ENCODE measurements at places on chromosomes 12 and 14.

DNA sequence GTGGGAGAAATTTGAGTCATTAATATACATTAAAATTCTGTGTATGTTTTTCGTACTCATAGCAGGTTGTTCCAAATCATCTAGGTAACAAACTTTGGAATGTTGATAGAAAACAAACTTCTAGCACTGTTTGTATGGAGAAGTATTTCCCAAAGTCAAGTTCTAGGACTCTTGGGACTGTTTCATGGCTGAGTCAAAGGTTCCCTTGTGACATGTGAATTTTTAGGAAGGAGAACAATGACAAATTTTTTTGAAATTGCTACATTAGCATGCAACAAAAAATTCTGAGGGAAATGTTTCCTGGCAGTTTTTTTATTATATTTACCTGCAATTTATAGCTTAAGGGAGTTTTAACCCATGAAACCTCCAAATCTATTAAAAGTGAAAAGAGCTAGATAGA lies 73.8 kb downstream of the RASSF8 start:
- no peak for DNase-seq

DNA sequence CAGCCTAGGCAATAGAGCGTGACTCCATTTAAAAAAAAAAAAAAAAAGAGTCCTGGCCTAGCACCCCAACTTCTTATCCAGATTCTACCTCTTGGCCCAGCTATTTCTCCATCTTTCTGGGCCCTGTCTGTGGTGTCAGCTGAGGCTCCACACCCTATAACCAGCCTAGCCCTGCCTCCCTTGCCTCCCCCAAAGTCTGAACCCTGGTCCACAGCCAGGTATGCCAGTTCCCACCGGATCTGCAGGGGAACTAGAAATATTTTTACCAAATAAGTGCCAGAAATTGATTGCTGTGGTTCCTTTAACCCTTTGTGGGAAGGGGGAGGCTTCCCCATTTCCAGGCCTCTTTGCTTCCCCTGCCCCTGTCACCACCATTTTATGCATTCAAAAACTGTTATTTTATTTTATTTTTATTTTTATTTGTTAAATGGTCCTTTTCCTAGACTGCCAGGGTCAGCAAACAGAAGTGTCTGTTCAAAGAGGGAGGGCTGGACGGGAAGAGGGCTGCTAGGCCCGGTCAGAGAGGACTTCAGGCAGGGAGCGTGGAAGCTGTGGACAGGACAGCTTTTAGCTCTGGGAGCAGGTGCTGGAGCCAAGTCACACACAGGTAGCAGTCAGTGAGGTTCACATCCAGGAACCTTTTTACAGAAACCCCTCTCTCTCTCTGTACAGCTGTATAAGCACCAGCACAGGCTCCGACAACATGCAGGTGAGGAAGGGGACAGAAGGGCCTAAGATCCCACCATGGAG lies 23.2 kb downstream of the TTC9 start:
- no peak for DNase-seq

DNA sequence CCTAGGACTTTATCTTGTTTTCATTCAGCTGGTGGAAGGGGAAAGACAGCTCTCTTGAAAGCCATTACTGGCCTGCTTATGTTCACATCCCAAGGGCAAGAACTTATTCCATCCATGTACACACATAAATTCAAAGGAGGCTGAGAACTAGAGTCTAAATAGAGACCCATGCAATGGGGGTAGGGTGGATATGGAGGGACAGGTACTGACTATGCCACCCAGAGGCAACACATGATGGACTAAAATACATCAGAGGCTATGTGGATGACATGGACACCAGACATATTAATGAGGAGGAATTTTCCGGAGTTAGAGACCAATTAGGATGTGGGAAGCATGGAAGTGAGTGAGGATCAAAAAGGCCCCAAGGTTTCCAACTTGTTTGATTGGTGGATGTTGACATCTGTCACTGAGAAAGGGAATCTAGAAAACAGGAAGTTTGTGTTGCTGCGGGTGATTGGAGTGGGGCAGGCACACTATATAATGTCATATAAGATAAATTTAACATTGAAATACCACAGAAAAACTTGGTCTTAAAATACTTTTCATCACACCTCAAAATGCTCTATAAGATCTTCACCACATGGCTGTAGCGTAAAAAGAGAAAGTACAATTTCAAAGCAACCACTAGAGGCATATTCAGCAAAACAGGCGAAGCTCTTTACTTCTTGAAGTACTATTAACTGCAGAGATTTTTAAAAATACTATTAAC lies 130.4 kb downstream of the GRIP1 start:
- no peak for DNase-seq

GRCh38 chr12:23099104-23099503 lies 474.1 kb downstream of the ETNK1 start:
- DNase-seq, result no peak

- DNase-seq, result no peak
These were observed 109.3 kb downstream of the ITPR2 start for GRCh38 chr12:26723379-26724308.

GRCh38 chr14:101357038-101357437 lies 204.3 kb upstream of the DIO3 start:
- DNase-seq, result no peak

DNA sequence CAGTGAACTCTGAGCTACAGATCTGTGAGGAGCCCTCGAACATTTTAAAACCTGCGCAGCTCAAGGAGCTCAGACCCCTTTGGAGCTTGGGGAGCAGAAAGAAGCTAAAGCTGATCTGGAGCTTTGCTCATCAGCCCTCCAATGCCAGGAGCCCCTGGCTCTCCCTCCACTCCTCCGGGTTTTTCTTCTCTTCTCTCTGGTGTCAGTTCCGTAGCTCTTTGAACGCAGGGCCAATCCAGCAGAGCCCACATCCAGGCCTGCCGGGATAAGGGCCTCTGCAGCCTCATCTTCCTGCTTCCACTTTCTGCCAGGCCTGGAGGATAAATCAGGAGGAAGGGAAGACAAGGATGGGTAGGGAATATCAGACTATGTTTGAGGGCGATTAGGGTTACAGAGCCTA lies 6.0 kb downstream of the HOXC4 start:
- DNase-seq, result no peak

All from occipital lobe (tissue), 3 donors.